Frontal cortex (tissue), 4 donors: ENCODE measurements at places on chromosomes 11 and 22. TPM values are rescaled to one million over a fixed set of nuclear protein-coding genes. Genes with fewer than 3 reads are reported as not detected.

The TST gene
- 4.9 TPM for total RNA-seq

The UBQLNL gene
- under 0.01 TPM for total RNA-seq

The SMC1B gene
- total RNA-seq: not detected

The SPDYC gene
- not detected for total RNA-seq

The CHADL gene
- 1.6 TPM for total RNA-seq

The KLHL35 gene
- 28.5 TPM for total RNA-seq
